Lower lobe of right lung (tissue), 2 donors: ENCODE measurements at places on chromosomes 13 and 19. TPM values are rescaled to one million over a fixed set of nuclear protein-coding genes. Genes with fewer than 3 reads are reported as not detected.

Gene MEIS3
- 5.3 TPM for total RNA-seq

Gene TMEM238
- 16.4 TPM for total RNA-seq

Gene SELENOV
- not detected for total RNA-seq

Gene TTYH1
- total RNA-seq: not detected

Gene RNF113B
- not detected for total RNA-seq

Gene LMTK3
- 7.1 TPM for total RNA-seq

Gene PPM1N
- total RNA-seq: 1.8 TPM

Gene SHISA7
- not detected for total RNA-seq

Gene EEF1AKMT1
- 8.7 TPM for total RNA-seq

Gene CEACAM4
- 5.6 TPM for total RNA-seq

Gene CALR
- 872 TPM for total RNA-seq

Gene GPR4
- total RNA-seq: 10.5 TPM

Gene ABCC4
- total RNA-seq: 32.2 TPM

Gene DAND5
- 0.32 TPM for total RNA-seq

Gene PSG6
- total RNA-seq: not detected

Gene ZNF835
- 3.0 TPM for total RNA-seq

Gene TICAM1
- 14.6 TPM for total RNA-seq

Gene LGALS4
- total RNA-seq: 4.2 TPM

DNA sequence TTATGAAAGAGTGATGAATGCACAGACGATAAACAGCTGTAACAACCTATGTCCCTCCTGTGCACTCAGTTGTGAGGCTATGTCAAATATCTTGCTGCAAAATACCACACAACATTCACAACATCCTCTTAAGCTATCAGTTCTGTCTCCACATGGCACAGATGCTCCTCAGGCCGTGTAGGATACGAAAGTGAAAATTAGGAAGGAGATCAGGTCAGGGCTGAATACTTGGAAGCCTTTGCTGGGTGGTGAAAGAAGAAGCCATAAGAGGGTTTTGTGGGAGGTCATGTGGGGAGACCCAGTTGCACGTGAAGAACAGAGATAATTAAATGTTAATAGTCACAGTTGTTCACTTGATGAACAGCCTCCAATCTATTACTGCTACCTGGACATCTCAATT, 58.9 kb downstream of the RXFP2 start:
- DNase-seq: no peak

- DNase-seq: no peak
Measured at GRCh38 chr13:18993884-18994660, 187.6 kb downstream of the TUBA3C start.

GRCh38 chr19:45496349-45496953, 396 bp downstream of the RTN2 start:
- no peak for DNase-seq

GRCh38 chr19:2343289-2343982, 15.0 kb downstream of the SPPL2B start:
- DNase-seq: peak; percentile 32

- no peak for DNase-seq
Measured at GRCh38 chr19:10452726-10453618, 32.6 kb downstream of the PDE4A start.

DNA sequence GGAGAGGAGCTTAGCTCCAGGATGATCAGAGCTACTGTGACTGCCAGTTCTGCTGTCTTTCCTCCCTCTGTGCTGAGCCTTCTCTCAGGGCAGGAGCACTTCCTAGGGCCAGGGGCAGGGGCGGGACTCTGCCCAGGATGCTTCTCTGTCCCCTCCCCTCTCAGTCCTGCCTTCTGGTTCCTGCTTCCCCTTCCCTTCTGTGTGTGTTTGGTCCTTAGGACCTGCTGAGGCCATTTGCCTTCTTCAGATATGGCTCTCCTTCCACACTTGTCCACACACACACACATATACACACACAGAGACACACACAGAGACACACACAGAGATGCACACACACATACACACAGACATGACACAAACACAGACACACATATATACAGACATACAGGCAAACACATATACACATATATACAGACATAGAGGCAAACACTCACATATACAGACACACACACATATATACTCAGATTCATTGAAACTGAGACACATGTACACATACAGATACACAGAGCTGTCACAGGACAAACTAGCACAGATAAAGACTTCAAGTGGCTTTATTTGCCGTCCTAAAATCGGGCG, 22.0 kb upstream of the CD177 start:
- no peak for DNase-seq

DNA sequence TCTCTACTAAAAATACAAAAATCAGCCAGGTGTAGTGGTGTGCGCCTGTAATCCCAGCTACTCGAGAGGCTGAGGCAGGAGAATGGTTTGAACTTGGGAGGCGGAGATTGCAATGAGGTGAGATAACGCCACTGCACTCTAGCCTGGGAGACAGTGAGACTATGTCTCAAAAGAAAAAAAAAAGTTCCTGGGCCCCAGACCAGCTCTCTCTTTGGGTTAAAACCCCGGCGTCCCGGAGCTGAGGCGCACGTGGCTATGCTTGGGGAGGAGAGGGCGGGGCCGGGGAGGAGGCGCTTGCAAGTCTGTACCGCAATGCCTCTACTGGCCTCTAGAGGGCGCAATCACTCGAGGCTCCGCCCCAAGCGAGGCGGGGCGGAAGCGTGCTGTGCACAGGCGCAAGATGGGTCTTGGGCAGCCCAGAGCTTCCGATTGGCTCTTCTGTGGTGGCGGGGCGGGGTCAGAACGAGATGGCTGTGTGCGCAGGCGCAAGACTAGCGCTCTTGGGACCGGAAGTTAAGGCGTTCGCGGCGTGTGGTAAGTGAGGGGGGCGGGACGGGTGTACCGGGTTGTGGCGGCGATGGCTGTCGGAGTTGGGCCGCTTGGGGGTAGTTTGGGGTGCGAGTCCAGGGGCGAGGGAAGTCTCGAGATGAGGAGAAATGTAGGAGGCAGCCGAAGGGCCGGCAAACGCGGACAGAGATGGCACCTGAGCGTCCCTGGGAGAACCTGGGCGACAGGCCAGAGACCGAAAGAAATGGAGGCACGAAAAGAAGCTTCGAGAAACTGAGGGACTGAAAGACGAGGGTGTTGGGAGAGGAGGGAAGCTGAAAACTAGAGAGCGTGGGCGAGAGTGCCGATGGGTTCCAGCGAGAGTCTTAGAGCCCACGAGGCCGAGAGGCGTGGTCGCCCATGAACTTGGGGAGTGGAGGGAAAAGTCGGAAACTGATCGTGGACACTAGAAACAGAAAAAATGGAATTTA, at the start of gene DHX34:
DHX34 (plus strand) TSS at position 497 of the 977 bp plus-strand sequence. CDS start 3,716 bp downstream, outside the sequence.
- peak; percentile 99 for DNase-seq

GRCh38 chr13:22082437-22083100, 411.7 kb downstream of the FGF9 start:
- no peak for DNase-seq

DNA sequence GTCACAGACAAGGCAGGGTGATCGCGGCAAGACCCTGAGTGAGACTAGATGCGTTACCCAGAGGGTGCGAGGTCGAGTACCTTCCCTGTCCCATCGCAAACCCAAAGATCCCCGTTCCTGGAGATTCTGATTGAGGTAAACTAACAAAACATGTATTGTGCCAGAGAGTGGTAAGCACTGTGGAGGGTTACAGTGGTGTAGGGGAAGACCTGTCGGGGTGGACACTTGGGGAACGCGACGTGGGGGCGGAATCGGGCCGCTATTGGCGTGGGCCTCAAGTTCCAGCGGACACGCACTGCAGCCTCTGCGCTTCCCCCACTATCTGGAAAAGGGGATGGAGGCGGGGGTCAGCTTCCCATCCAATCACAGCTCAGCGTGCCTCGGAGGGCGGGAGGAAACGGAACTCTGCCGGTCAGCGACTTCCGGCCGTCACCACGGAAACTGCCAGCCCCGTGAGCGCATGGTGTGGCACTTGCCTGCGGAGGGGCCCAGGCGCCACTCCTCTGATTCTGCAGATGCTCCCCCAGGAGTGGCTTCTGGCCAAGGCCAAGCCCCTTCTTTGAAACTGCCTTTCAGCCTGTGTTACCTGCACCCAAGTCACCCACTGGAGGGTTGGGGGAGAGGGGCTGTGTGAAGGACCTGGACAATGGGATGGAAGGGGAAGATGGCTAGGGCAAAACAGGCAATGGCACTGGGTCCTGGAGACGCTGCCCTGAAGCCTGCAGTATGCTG, 1.0 kb upstream of the UBE2M start:
- DNase-seq: peak; percentile 93

- DNase-seq: no peak
Measured at GRCh38 chr13:95184317-95184716, 116.9 kb downstream of the ABCC4 start.

- DNase-seq: no peak
Measured at GRCh38 chr19:30854661-30855060, 482.5 kb downstream of the ZNF536 start.

GRCh38 chr13:57970404-57970803, 338.9 kb downstream of the PCDH17 start:
- no peak for DNase-seq

DNA sequence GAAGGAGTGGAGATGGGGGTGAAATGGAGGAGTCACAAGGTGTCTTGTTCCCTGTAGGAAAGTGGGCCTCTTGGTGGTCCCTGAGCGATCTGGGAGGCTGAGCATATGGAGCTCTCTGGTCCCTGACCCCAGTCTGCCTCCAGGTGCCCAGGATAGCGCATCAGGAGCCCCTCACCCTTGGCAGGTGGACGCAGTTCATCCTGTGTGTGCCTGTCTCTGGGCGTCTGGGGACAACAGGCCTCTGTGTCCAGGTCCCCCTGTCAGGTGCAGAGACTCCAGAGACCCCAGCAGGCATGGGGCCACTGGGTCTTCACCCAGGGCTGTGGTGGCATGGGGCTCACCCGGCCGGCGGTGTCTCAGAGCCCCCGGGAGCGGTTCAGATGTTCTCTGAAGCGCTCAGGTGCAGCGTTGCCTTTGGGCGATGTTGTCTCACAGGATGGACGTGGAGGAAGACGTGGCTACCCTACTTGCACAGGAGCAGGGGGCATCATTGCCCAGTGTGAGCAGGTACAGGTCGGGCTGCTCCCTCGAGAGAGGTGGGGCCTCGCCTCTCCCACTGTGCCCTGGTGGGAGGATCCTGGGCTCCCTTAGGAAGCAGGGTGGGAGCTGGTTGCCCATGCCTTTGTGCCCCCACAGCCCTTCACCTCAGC, 58.1 kb upstream of the TPM4 start:
- no peak for DNase-seq

- no peak for DNase-seq
Measured at GRCh38 chr19:1847348-1847683, 967 bp downstream of the REXO1 start.

- DNase-seq: no peak
Measured at GRCh38 chr19:3964256-3965194, 6.4 kb downstream of the DAPK3 start.

- DNase-seq: no peak
Measured at GRCh38 chr13:69315039-69315438, 792.6 kb upstream of the ATXN8OS start.

DNA sequence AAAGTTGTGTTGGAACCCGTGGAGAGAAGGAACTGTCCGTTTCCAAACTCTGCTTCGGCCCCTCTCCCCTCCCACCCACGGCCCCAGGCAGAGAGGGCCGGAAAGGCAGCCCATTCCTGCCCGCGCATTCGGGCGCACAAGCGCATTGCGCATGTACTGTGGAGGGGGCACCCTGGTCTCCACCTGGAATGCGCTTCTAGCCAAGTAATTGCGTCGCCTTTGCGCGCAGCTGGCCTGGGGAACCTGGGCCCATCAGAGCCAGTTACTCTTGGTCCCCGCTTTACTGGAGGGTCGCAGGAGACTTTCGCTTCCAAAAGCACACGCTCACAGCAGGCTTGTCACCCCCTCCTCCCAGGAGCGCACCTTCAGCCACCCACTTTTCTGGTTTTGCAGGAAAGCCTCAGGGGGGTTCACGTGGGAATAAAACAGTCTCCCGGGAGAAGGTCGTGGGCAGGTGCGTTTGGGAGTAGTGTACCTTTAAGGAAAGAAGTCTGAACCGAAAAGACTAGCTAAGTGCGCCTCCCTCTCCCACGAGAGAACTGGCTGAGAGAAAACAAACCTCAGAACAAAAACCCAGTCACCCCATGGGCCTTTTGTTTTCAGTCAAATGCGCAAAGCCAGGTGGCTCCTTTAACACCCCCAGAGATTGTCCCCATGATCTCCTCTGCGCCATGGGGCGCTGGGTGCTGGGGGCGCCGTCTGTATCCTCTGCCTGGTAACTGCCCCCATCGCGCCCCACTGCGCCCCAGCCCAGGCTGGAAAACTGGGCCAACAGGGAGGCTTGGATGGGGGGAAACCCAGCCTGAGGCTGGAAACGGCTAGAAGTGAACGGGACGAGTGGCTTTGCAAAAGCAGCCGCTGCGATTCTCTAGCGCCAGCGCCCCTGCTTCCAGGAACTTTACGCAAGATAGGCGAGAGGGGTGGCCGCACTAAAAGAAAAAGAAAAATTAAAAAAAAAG, 28.5 kb downstream of the GSX1 start:
- DNase-seq: no peak

- no peak for DNase-seq
Measured at GRCh38 chr13:88124142-88124541, 453.0 kb downstream of the SLITRK5 start.

GRCh38 chr13:113623491-113624234, 34.3 kb downstream of the ATP4B start:
- DNase-seq: peak; percentile 44

DNA sequence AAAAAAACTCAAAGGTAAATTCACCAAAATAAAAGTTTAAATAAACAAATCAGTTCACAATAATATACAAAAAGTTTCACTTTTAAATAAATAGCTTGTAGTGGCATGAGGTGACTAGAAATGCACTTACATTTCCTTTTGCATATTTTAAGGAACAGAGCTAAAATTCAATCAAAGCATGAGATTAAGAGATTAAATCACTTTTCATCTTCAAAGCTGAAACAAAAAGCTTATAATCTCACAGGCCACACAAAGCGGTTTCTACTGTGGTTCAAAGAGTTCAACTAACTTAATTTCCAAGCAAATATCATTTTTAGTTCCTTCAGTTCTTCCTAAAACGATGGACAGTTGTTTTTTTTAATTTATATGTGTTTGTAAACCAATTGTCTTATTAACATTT, 38.9 kb downstream of the TSC22D1 start:
- DNase-seq: no peak

- no peak for DNase-seq
Measured at GRCh38 chr13:88601949-88602348, 930.8 kb downstream of the SLITRK5 start.

GRCh38 chr13:59686798-59687394, 476.8 kb downstream of the DIAPH3 start:
- DNase-seq: no peak

DNA sequence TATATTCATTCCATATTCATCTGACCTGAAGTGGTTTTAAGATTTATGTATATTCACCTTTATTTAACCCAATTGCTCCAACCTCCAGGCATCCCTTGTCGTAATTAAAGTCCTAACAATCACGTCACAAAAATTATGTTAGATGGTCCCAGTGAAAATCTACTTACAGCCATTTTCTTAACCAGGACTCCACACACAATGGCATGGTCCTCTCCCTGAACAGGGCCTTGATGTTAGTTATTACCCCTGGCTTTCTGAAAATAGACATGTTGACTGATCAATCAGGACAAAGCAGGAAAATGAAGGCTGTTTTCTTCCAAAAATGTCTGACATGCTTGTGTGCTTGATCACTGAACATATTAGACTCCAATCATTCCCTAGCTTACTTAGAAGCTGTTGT, 542.7 kb upstream of the SLITRK5 start:
- DNase-seq: no peak
